Glomerular endothelial cell (primary cell): ENCODE measurements at places on chromosomes 12 and 14. TPM values are rescaled to one million over a fixed set of nuclear protein-coding genes. Genes with fewer than 3 reads are reported as not detected.

The ATF7IP gene
- 34.1 and 41.8 TPM in 2 replicates for total RNA-seq

The SMIM10L1 gene
- 5.8 and 9.7 TPM in 2 replicates for total RNA-seq

DNA sequence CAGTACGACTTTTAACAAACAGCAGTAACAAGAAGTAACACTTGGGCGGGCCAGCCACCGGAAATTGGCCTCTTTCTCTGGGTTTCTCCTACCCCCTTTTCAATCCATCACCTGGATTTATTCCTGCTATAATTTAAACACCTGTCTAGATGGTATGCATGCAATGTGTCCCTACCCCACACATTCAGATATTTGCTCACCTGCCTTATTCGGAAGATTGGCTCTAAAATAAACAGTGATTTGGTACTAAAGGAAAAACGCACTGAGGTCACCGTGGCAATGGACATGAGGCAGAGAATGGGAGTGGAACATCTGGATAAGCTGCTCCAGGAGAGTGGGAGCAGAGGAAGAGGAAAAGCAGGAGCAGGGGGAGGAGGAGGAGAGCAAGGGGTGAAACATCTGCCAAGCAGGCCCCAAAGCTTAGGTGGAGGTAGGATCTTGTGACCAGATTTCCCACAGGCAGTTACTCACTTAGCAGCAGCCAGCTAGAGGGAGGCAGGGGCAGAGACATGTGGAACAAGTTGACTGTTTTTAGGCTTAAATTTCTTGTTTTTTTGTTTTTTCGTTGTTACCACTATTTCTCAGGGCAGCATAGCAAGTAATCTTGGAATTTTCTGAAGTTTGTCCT lies 150.9 kb downstream of the TTLL5 start:
- no peak for DNase-seq

DNA sequence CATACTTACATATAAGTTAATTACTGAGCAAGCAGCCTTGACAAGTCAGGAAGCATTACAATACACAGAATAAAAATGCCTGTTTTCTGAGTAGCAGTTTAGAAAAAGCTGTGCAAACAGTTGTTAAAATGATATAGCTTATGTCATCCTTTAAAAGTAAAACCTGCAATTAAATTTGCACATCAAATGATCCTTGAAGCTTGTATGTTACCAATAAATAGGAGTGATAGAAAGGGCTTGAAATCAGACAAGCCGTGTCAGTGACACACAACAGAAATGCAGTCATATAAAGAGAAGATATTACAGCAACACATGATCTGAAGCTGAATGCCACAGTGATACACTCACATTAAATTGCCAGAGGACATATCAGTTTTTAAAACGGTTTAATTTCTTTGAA lies 70.0 kb downstream of the EPS8 start:
- no peak for DNase-seq

DNA sequence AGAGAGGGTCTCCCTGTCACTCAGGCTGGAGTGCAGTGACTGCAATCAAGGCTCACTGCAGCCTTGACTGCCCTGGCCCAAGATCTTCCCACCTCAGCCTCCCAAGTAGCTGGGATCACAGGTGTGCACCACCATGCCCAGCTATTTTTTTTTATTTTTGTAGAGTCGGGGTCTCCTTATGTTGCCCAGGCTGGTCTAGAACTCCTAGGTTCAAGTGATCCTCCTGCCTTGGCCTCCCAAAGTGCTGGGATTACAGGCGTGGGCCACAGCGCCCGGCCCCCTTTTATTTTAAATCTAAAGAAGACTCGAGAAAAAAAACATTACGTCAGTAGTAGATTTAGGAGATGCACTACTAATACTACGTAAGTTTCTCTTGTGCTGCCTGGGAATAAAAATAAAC lies 14.3 kb downstream of the FOS start:
- no peak for DNase-seq

- no peak for DNase-seq
Measured at GRCh38 chr12:92276276-92276675, 130.6 kb upstream of the BTG1 start.
